ENCODE measurements at places on chromosomes 11 and 22.

- DNase-seq: no peak
Measured at GRCh38 chr11:30479899-30480298, 106.3 kb downstream of the MPPED2 start.

GRCh38 chr11:8705146-8705545 is 22.6 kb downstream of the RPL27A start:
- DNase-seq: no peak

DNA sequence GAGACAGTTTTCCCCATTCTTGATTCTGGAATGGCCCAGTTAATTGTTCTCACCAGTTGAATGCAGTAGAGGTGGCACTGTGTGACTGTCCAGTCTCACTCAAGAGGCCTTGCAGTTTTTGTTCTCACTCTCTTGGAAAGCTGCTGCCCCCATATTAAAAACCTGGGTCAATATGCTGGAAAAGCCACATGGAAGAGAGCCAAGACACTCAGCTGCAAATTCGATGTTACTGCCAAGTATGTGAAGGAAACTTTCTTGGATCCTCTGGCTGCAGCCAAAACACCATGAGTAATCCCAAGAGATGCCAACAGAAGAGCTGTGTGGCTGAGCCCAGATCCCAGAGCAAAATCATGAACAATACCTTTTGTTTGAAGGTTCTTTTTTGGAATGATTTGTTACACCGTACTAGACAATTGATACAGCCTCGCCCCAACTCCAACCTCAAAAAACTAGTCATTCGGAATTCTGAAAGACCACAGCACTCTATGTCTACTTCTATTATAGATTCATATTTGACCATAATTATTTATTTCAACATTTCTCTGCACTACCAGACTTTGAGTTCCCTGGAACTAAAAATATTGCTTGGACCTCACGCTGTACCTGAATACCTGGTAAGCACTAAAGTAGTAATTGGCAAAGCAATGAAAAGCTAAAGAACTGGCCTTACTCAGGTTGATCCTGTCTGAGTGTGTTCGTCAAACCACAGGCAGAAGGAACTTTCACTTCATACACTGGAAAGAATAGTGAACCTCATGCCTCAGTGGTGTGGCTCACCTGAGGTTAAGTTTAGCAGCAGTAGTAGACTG is 378.8 kb downstream of the ETS1 start:
- no peak for DNase-seq

- no peak for DNase-seq
Measured at GRCh38 chr11:129652835-129653234, 162.8 kb upstream of the TMEM45B start.

DNA sequence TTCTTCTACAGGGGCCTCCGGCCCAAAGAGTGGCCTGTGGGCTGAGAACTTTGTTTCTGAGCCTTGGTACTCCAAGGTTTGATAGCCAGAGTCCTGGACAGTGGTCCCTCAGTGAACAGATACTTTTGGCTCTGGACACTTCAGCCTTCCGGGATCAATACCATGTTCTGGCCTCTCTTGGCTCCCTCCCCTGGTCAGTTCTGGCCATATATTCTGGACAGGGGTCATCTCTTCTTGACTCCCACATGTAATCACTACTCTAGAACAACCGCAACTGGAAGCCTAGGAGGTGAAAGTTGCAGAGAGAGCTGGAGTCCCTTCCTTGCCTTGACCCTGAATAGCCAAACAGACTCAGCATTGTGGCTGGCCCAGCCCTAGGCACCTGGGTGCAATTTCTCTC is 2.3 kb downstream of the RTN4RL2 start:
- no peak for DNase-seq

GRCh38 chr22:22894740-22895731 is 7.4 kb downstream of the IGLL5 start:
- no peak for DNase-seq

- peak; percentile 36 for DNase-seq
Measured at GRCh38 chr22:28899199-28899853, 16.0 kb downstream of the ZNRF3 start.

GRCh38 chr11:18834754-18835466 is 43.3 kb upstream of the PTPN5 start:
- DNase-seq: no peak

DNA sequence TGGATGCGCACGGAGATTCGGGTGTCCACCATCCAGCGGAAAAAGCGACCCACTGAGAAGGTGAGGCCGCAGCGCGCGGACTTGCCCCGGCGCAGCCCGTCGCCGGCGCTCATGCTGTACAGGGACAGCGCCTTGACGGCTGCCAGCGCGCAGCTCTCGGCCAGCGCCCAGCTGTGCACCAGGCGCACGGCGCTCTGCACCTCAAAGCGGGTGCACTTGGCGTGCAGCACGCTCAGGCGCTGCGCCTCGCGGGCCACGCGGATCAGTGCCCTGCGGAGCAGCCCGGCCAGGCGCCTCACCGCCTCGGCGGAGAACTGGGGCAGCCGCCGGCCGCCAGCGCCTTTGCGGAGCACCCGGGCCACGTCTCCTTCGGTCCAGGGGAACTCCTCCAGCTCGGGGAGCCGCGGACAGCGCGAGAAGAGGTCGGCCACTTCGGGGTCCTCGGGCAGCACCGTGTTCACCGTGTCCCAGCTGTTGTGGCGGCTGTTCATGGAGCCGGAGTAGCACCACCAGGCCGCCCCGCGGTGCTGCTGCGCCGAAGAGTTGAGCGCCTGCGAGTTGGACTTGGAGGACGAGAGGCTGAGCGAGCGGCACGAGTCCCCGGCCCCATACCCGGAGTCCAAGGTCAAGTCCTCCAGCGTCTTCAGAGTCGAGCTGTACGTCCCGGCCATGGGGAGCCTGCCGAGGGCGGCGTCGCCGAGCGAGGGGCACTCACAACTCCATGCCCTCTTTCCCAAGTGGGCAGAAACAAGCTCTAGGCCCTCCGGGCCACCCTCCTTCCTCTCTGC is 703 bp downstream of the ABTB2 start:
- DNase-seq: peak; percentile 13

GRCh38 chr11:100863080-100863581 is 176.0 kb downstream of the ARHGAP42 start:
- no peak for DNase-seq

DNA sequence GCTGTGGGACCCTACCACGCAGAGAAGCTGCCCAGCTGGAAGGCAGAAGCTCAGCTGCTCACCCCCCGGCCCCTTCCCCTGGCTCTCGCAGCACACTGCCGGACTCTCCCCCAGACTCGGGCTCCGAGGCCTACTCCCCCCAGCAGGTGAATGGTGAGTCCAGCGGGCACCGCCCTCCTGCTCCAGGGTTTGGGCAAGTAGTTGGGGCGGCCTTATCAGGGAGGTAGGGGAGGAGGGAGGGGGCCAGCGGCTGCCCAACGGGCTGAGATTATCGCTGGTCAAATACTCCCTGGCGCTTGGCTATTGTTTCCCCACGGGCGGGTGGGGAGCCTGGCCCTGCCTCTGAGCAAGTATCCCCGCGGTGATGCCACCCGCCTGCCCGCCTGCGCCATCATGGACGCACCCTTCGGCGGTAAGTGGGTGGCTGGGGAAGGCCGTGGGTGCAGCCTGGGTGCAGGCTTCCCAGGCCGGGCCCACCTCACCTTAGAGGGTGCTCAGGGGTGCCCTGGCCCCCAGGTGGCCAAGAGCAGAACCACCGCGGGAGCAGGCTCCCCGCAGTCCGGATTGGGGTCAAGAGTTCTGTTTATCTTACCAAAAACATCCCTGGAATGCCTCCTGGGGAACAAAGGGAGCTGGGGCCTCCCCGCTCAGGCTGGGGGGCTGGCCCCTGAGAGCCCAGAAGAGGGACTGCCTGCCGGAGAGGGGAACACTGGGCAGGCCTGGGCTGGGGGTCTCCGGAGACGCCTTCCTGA is 16.9 kb downstream of the MYRF start:
- DNase-seq: no peak

DNA sequence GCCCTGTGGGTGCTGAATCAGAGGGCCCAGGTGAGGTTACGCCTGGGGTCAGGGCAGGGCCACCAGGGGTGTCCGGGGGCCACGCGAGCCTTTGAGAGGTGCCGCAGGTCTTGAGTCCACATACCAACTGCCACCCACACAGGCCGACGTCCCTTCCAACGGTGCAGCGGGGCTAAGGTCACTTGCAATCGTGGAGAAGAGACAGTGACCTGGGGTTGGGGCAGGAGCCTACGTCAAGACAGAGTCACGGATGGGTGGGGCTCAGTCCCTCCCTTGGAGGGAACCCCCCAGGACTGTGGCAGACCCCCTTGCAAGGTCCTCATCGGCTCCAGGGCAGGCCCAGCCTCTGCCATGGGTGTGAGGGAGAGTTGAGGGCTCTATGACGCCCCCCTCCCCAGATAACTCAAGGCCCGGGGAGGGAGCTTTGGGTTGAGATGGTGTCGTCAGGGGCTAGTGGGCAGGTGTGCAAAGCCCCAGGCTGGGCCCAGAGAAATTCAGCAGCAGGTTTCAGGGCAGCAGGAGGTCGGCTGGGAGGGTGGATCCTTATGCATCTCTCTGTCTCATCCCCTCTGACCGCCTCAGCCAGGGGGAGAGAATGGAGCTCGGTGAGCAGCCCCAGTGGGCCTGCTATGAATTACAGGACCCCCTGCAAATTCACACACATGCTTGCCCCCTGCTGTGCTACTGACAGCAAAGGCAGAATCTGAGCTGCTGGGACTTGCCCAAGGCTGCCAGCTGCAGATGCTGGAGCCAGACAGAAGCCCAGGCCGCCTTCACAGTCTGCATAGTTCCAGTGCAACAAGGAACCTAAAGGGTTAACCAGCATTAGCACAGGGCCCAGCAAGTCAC is 60.0 kb downstream of the MYEOV start:
- DNase-seq: no peak

GRCh38 chr11:44550123-44550522 is 15.3 kb upstream of the CD82 start:
- DNase-seq: no peak

GRCh38 chr11:116637766-116638165 is 135.0 kb downstream of the BUD13 start:
- no peak for DNase-seq

- DNase-seq: no peak
Measured at GRCh38 chr11:67119585-67120391, 725 bp downstream of the KDM2A start.

DNA sequence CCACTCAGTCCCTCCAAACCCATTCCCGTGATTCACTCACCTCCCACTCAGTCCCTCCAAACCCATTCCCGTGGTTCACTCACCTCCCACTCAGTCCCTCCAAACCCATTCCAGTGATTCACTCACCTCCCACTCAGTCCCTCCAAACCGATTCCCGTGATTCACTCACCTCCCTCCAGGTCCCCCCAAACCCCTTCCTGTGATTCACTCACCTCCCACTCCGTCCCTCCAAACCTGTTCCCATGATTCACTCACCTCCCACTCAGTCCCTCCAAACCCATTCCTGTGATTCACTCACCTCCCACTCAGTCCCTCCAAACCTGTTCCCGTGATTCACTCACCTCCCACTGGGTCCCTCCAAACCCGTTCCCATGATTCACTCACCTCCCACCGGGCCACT is 639.6 kb downstream of the BRD1 start:
- no peak for DNase-seq

DNA sequence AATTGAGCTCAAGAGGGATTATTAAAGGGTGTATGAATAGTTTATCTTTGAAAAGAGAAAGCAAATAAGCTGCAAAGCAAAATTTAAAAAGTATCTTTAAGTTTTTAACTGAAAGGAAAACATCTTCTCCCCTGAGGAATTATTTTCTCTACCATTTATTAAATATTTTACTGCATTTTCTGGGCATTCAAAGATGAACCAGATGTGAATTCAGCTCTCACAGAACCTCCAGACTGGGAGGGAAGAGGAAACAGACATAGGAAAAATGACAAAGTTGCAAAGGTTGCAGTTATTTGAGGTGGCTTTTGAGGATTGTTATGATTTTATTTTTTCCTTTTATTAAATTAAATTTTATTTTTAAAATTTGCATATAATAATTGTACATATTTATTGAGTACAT is 122.7 kb upstream of the SESN3 start:
- no peak for DNase-seq

- DNase-seq: no peak
Measured at GRCh38 chr11:7981619-7982157, 5.4 kb upstream of the EIF3F start.

GRCh38 chr11:79514290-79514689 is 73.5 kb upstream of the TENM4 start:
- no peak for DNase-seq

- no peak for DNase-seq
Measured at GRCh38 chr22:32407312-32407711, 4.7 kb downstream of the RTCB start.

DNA sequence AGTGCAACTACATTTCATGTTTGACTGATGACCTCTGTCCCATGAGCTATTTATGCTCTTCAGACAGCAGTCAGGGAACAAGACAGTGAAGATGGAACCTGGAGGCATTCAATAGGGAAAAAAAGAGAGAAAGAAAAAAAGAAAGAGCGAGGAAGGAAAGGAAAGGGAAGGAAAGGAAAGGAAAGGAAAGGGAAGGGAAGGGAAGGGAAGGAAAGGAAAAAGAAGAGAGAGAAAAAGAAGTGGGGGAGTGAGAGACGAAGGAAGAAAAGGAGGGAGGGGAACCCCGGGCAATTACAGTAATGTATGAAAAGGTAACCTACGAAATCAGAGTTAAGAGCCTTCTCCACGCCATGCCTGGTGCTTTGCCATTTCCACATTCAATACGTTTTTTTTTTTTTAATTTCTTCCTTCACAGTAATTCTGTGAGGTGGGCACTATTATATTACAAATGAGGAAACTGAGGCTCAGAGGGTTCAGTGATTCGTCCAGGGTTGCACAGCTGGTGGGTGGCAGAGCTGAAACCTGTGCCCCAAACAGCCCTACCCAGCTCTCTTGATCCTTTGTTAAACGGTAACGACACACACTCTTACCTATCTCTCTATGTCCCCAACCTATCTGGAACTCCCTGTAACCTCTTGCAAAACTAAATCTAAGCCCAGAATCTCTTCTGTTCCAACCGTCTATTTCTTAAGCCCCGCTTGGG is 39.3 kb downstream of the ETS1 start:
- no peak for DNase-seq

DNA sequence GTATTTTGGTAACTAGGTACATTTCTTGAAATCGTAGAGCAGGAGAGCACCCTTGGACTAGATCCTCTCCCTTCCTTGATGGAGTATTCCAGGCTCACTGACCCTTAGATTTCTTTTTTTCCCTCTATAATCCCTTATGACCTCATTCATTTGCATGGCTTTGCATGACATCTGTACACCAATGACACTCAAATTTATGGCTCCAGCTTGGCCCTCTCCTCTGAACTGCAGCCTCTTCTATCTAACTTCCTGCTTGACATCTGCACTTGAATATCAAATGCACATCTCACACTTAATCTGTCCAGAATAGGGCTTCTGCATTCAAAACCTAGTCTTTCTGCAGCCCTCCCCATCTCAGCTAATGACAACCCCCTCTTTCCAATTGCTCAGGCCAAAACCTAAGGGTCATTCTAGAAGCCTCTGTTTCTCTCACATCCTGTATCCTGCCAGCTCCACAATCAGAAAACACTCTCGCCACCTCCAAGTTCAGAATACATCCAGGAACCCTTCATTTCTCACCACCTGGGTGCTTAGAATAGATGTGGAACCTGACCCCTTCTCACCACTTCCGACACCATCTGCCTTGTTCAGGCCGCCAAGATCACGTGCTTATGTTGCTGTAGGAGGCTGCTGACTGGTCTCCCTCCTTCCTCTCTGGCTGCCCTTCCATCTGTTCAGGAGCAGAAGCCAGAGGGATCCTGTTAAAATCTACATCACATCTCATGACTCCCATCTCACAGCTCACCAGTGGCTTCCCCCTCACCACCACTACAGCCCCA is 138.9 kb upstream of the MTNR1B start:
- no peak for DNase-seq

All from CD4-positive, alpha-beta T cell treated with Interleukin-4 for 4 hours (primary cell).